ENCODE measurements at places on chromosomes 1 and 21. TPM values are rescaled to one million over a fixed set of nuclear protein-coding genes. Genes with fewer than 3 reads are reported as not detected.

Gene LDLRAD2
- not detected for total RNA-seq

Gene LMX1A
- not detected for total RNA-seq

- no peak for DNase-seq
Observed at GRCh38 chr21:33063375-33063883, 6.5 kb upstream of the OLIG1 start.

- DNase-seq: no peak
Observed at GRCh38 chr1:35454616-35455015, 102.6 kb downstream of the KIAA0319L start.

- no peak for DNase-seq
Observed at GRCh38 chr1:114224196-114224907, 70.7 kb upstream of the SYT6 start.

Gene SMG7
- total RNA-seq: 90.7 TPM

- DNase-seq: peak; percentile 54
Observed at GRCh38 chr1:18849261-18849711, 10.2 kb downstream of the TAS1R2 start.

DNA sequence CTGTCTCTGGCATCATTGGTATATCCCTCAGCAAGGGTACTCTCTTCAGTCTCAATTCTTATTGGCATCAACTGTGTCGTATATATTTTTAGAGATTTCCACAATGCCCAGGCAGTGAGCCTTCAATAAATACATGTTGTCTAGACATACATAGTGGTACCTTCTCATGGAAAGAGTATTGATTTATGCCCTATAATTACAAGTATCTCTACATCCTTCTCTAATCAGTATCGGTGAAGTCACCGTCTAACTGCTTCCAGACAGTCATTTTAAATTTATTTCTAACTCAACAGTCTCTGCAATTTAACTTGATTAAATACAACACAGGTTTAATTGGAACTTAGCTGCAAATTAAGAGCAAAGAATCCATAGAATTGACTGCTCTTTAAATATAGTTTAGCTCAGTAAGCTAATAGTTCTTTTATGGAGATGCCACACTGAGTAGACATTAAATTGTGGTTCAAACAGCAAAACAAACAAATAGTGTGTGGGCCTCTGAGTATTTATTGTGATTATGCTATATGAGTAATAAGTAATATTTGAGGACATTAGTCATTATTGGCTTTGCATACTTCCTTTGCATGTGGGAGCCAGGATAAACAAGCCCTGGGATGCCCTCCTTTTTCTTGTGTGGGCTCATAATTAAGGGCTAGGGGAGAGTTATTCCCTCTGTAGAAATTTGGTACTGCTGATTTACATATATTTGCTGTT, 126.9 kb upstream of the DUSP10 start:
- DNase-seq: no peak

DNA sequence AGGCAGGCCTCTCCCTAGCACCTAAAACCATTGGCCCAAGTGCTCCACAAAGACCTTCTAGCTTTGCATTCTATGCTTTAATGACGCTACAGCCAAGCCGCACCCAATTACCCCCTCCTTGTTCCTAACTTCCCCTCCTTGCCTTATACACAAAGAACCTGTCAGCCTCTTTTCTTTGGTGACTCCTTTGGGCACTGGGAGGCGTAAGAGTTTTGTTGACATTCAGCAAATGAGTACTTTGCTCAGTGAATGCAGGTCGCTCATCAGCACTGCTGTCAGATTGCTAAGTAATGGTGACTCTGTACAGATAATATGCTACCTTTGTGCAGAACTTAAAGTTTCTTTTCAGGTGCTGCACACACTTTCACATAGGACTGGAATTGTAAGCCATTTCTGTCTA, 187.6 kb upstream of the FAM78B start:
- DNase-seq: peak; percentile 2

GRCh38 chr1:201011616-201012015, 11.9 kb downstream of the KIF21B start:
- DNase-seq: no peak

DNA sequence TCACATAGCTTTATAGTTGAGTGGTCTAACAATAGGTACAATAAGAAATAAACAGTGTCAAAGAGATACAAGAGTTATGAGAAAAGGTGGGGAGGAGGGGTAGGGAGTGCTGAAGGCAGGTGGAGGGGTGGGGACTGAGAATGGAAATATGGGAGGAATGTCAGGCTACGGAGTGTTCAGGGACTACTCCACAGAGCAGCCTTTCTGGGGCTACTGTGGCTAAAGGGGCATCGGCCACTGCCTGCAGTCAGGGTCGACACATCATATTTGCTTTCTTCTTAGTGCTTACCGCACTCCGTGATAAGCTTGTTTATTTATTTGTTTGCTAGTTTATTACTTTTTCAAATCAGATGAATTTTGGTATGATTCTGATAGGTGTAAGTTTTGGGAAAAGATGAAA, 34.4 kb upstream of the CRNN start:
- no peak for DNase-seq
